T-helper 2 cell treated with Interferon-gamma antibody and Interleukin-4, amounts not matched to agents 100 ng/mL and 5 ng/mL, for 36 hours (primary cell): ENCODE measurements at places on chromosomes 1 and 21. TPM values are rescaled to one million over a fixed set of nuclear protein-coding genes. Genes with fewer than 3 reads are reported as not detected.

KDF1 gene
- not detected in 2 replicates for total RNA-seq

OLIG2 gene
- not detected in 2 replicates for total RNA-seq

NPHS2 gene
- total RNA-seq = not detected in 2 replicates

POU3F1 gene
- total RNA-seq = not detected in 2 replicates

GRIK3 gene
- total RNA-seq = not detected in 2 replicates

C1orf105 gene
- total RNA-seq = 0.36 TPM in 1 of 2 replicates, not detected in the other

RRAGC gene
- 15.9 TPM in 2 replicates for total RNA-seq

DMBX1 gene
- total RNA-seq = 0.05 TPM in 1 of 2 replicates, not detected in the other

STYXL2 gene
- total RNA-seq = not detected in 2 replicates

ANXA9 gene
- 0.09 TPM in 1 of 2 replicates, not detected in the other for total RNA-seq

CCDC190 gene
- total RNA-seq = not detected in 2 replicates

UBQLN4 gene
- 36.8 and 37.2 TPM in 2 replicates for total RNA-seq

IFI44 gene
- 61.4 and 65.9 TPM in 2 replicates for total RNA-seq

FCRL6 gene
- 0.25 TPM in 1 of 2 replicates, not detected in the other for total RNA-seq

HSPB7 gene
- total RNA-seq = not detected in 2 replicates

LRRC40 gene
- 20.3 and 21.9 TPM in 2 replicates for total RNA-seq

C1orf87 gene
- total RNA-seq = not detected in 2 replicates

HTR6 gene
- total RNA-seq = not detected in 2 replicates

PTGFR gene
- not detected in 2 replicates for total RNA-seq

EPHB2 gene
- not detected in 2 replicates for total RNA-seq

DIO1 gene
- not detected in 2 replicates for total RNA-seq

LRRC53 gene
- not detected in 2 replicates for total RNA-seq

KRTAP7-1 gene
- total RNA-seq = not detected in 2 replicates

SAMD13 gene
- 0.36 TPM in 1 of 2 replicates, not detected in the other for total RNA-seq

GRHL3 gene
- not detected in 2 replicates for total RNA-seq

HNRNPCL2 gene
- not detected in 2 replicates for total RNA-seq

LCE3D gene
- not detected in 2 replicates for total RNA-seq

EPB41 gene
- total RNA-seq = 98.3 and 106 TPM in 2 replicates

ERICH3 gene
- total RNA-seq = not detected in 2 replicates

PRUNE1 gene
- total RNA-seq = 13.9 and 16.6 TPM in 2 replicates

KCND3 gene
- not detected in 2 replicates for total RNA-seq

TLR5 gene
- 0.61 and 0.86 TPM in 2 replicates for total RNA-seq

TTLL10 gene
- total RNA-seq = 0.30 and 0.89 TPM in 2 replicates

SRSF4 gene
- 125 and 126 TPM in 2 replicates for total RNA-seq

OR2AK2 gene
- total RNA-seq = not detected in 2 replicates

ADORA3 gene
- total RNA-seq = 0.57 and 0.59 TPM in 2 replicates

RPL11 gene
- total RNA-seq = 1,228 and 1,231 TPM in 2 replicates

FAAH gene
- 2.9 and 5.1 TPM in 2 replicates for total RNA-seq

LCE2A gene
- not detected in 2 replicates for total RNA-seq

EBNA1BP2 gene
- 56.0 and 59.4 TPM in 2 replicates for total RNA-seq

PIGV gene
- total RNA-seq = 16.1 and 17.0 TPM in 2 replicates

CAMK2N1 gene
- 0.50 and 0.91 TPM in 2 replicates for total RNA-seq

LDLRAD2 gene
- total RNA-seq = 0.05 TPM in 1 of 2 replicates, not detected in the other

OR6K3 gene
- total RNA-seq = not detected in 2 replicates
